ENCODE measurements at places on chromosomes 12 and 14.

- DNase-seq: no peak
These were observed 38.8 kb downstream of the CACNA2D4 start for GRCh38 chr12:1879633-1880032.

DNA sequence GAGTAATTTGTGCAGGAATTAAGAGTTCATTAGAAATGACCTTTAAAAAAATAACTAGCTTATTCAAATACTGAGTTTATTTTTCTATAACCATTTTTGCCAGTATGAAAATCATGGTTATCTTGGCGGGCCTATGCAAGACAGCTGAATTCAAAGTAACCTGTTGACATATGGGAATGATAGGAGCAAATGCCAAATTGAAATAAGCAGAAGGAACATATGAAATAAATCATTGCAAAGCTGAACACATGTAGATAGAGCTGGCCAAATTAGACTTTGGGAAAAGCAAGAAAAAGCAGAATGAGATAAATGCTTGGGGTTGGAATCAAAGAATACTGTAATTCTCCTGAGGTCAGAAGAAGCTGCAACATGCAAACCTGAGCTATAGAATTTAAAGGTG, 372.5 kb downstream of the ADAMTS20 start:
- no peak for DNase-seq

- no peak for DNase-seq
These were observed 161.7 kb downstream of the TMX1 start for GRCh38 chr14:51401756-51402155.

- no peak for DNase-seq
These were observed 49.2 kb upstream of the PTHLH start for GRCh38 chr12:28021704-28022103.

DNA sequence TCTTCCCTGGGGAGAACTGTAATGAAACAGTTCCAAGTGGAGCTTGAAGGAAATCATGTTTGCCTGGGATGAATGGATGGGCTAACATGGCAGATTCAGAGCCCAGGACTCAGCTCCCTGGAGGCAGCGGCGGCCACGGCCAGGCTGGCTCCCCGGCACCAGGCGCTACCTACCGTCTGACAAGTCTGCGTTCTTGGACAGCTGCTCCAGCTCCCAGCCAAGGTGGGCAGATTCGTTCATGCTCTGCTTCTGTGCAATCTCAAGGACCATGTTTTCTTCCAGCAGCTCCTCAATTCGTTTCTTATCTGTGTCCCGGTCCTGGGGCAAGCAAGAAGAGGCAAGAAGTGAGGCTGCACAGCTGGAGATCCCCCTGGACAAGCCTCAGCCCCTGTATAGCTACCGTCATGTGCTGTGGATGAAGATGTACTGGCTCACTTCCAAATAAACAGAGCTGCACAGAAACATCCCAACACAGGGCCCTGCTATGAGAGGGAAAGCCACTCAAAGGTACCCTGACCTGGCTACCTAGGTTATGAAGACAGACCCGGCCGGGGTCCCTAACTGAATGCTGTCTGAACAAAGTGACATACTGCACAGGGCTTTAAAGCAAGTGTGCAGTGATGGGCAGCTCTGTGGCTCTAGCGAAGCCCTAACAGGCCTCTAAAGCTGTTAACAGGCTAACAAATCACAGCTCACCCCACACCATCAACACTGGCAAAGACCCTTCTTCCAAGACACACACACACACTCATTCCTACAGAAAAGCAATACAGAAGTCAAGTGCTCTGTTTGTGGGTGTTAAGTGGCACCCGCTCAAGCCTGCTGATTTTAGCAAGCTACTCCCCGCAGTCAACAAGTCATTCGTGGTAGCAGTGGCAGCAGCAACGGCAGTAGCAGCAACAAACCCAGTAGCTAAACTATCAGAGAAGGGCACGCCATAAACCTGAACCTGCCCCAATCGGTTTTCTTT, 80.4 kb upstream of the GPR68 start:
- no peak for DNase-seq

GRCh38 chr12:1628666-1629337, at the start of gene WNT5B:
WNT5B (plus strand) TSS chr12:1629231; CDS start chr12:1631355, 2,124 bp downstream.
- no peak for DNase-seq

- no peak for DNase-seq
These were observed 104.0 kb upstream of the PLEKHA5 start for GRCh38 chr12:19025582-19025981.

DNA sequence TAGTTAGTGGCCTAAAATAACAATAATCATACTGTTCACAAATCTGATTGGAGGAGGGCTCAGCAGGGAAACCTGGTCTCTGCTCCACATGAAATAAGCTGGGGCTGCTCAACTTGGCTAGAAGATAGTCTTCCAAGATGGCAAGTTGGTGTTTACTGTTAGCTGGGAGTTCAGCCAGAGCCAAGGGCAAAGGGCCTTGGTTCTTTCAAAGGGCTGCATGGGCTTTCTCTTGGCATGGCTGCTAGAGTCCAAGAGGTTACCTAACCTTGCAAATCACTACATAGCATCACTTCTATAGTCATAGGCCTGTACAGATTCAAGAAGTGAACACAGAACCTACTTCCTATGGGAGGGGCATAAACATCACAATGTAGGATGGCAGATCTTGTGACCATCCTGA, 7.1 kb downstream of the EXOC5 start:
- DNase-seq: no peak

DNA sequence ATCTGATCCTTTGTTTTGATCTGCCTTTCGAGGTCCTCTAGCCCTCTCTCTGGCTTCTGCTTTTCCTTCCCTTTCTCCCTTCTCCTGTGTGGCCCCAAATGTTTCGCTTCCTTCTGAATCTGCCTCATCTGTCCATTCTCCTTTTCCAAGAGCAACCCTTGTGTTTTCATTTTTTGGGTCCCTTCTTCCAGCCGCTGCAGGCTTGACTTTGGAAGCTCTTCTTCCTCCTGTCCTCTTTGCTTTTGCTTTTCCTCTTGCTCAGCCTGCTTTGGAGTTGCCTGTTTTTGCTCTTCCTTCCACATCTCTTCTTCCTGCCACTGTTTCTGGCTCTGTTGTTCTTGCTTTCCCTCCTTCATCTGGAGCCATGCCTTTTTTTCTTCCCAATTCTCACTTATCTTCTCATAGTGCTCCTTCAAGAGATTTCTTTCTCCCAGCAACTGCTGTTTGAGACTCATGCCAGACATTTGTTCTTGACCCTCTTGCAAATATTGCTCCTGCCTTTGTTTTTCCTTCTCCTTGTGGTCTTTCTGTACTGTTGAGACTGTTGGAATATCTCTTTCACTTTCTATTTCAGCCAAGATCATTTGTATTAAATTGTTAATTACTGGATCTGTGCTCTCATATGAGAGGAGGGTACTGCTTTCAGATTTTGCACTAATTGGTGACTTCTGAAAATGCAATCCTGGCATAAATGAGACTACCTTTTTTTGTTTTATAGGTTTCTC, 42.4 kb downstream of the FAM186A start:
- DNase-seq: no peak

GRCh38 chr14:24713404-24713803, 79.4 kb upstream of the GZMB start:
- no peak for DNase-seq

DNA sequence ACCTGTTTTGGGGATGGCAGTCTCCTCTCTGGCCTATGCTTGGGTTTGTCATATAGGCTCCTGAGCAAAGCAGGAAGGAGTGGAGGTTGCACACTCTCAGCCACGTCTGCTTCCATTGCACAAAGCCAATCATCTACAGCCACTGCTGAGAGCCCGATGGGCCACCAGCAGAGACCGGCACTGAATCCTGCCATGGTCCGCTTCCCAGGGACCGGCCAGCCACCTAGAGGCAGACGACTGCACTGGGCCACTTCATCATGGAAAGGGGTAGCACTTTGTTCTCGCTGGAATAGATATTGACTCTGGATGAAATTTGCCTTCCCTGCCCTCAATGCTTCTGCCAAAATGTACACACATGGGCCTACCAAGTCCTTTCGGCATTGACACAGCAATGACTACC, 22.3 kb downstream of the DLK1 start:
- no peak for DNase-seq

DNA sequence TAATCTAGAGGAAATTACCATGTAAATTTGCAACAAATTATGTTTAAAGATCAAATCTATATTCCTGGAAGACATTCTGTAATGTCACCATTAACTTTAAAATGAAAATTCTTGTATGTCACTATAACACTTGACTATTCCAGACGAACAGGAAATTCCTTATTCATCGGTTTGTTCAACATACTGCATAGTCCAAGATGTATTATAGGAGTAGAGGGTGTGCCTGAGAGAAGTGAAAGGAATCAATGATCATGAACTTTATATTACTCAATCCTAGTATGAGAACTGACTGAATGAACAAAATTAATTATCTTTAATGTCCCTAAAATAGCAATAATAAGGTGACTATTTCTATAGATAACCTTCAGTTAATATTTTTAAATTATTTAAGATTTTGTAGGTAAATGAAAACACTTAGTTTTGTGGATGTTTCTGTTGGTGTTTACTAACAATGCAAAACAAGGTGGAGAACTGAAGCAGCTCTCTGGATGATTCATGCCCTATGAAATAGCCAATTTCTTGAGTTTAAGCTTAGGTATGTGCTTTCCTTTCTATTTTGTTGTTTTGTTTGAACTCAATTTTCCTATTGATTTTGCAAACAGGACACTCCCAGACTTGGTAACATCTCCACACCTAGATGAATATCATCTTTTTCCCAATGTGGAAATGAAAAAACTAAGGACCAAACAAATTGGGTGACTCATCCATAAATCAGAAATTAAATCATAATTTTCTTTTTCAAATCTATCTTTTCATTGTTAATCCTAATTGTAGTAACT, 18.2 kb upstream of the ITPR2 start:
- no peak for DNase-seq

GRCh38 chr12:27709932-27710591, 570 bp upstream of the MRPS35 start:
- no peak for DNase-seq

- no peak for DNase-seq
These were observed 14.2 kb downstream of the UBE3B start for GRCh38 chr12:109491671-109492070.

GRCh38 chr12:45355730-45356129, 139.8 kb downstream of the ANO6 start:
- no peak for DNase-seq

GRCh38 chr14:21990116-21990515, 316.5 kb upstream of the OR4E1 start:
- DNase-seq: no peak

- DNase-seq: no peak
These were observed 72.4 kb upstream of the GZMB start for GRCh38 chr14:24706351-24706750.

- DNase-seq: no peak
These were observed 31.9 kb upstream of the CAND1 start for GRCh38 chr12:67237231-67237630.

GRCh38 chr12:21475552-21475951, 25.9 kb downstream of the RECQL start:
- no peak for DNase-seq

DNA sequence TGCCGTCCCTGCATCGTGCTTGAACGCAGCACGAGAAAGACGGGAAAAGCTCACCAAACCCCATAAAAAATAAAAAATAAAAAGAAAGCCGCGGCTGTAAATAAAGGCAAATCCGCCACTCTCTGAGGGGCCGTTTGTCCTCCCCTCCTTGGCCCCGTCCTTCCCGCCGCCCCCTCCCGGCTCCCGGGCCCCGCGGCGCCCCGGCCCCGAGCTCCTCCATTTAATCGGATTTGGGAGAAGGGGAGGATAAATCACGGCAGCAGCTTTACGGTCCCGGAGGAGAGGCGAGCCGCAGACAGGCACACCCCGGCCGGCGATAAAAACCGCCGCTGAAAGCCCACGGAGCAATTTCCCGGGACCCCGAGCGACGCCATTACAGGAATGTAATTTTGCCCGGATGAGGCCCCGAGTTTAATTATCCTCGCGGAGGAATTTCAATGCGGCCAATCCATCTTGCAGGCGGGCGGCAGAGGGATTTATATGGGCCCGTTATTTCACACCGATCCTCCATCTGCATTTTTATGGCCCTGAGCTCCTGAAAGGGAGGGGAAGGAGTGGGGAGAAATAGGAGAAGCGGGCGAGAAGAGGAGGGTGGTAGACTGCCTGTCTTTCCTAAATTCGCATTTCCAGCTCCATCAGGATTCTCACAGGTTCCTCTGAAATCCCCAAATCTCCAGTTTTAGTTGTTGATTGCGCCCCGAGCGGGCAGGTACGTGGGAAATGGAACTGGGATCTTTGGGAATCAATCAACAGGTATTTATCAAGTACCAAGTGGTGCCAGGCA, 1.3 kb upstream of the ATP5MC2 start:
- DNase-seq: no peak

DNA sequence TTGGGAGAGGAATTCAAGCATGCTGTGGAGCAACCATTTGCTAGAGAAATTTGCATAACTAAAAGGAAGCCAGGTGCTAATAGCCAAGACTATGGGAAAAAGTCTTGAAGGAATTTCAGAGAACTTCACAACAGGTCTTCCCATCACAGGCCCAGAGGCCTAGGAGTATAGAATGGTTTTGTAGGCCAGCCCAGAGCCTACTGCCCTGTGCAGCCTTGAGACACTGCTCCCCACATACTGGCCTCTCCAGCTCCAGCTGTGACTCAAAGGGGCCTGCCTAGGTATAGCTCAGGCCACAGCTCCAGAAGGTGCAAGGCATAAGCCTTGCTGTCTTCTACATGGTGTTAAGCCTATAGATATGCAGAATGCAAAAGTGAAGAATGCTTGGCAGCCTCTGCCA, 227.1 kb downstream of the SLC2A13 start:
- no peak for DNase-seq

GRCh38 chr12:43282106-43282505, 269.9 kb downstream of the ADAMTS20 start:
- DNase-seq: no peak

- no peak for DNase-seq
These were observed 191.5 kb downstream of the NTF3 start for GRCh38 chr12:5623411-5623810.

DNA sequence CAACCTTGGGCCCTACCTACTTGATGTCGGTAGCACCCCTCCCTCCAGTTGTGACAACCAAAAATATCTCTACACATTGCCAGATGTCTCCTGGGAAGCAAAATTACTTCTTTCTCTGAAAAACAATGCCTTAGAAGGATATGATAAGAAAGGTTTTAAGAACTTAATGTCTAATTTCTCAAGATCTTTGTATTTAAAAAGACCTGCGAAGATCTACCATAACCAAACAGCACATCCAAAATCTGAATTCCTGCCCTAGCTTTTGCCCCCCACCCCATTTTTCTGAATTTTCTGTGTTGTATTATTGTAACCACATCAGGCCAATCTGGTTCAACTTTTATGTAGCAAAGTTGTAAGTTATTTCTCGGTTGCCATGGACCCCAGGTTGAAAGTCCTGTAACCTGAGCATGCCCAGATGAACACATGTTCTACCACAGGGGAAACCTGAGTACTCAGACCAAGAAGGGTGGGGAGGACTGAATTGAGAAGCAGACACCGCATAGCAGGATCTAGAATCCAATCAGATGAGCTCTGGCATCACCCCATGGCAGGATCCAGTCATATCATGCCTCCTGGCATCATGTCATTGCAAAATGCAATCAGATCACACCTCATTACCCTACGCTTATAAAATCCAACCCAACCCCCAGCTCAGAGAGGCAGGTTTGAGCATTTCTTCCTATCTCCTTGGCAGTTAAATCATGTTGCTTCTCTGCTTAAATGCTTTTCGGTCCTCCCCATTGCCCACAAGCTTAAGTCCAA, 8.7 kb downstream of the TMEM253 start:
- DNase-seq: no peak
